A549 treated with GW870086 at 1 μM for 4 hours (cell line): ENCODE measurements at places on chromosomes 1 and 21. TPM values are rescaled to one million over a fixed set of nuclear protein-coding genes. Genes with fewer than 3 reads are reported as not detected.

Gene CLCA4
- total RNA-seq, result not detected in 5 replicates

Gene ID3
- 341 to 429 TPM (median 397 TPM) in 5 replicates for total RNA-seq

Gene DDR2
- 0.38 to 0.59 TPM (median 0.46 TPM) in 5 replicates for total RNA-seq

Gene SEC16B
- total RNA-seq, result 0.62 to 0.86 TPM (median 0.75 TPM) in 5 replicates

Gene HFM1
- 0.07 TPM in 1 of 5 replicates, not detected in the others for total RNA-seq
